Stimulated activated CD8-positive, alpha-beta memory T cell treated with anti-CD3 and anti-CD28 coated beads, Interleukin-4, amount 100 ng/mL, for 1 hour (primary cell): ENCODE measurements at places on chromosomes 7 and 10.

GRCh38 chr10:23106331-23107072, 11.1 kb downstream of the MSRB2 start:
- DNase-seq: no peak

- DNase-seq: no peak
Measured at GRCh38 chr7:23284871-23285270, 14.3 kb upstream of the MALSU1 start.

DNA sequence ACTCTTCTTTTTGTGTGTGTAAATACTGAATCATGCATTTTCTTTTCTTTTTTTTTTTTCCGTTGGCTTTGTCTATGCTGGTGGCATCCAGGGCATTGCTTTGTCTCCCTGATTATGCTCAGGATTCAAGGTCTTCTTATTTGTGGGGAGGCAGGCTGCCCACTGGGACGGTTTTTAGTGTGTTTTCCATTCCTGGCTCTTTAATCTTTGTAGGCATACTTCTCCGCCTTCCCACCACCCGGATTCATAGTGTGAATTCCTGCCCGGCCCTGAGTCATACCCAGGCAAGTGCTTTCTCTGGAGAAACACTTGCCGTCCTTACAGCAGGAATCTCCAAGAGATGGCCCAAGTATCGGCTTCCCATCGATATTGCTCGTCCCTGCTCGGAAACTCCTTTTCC, 5.2 kb downstream of the ZNF655 start:
- no peak for DNase-seq

GRCh38 chr7:114104035-114104434, 185.2 kb upstream of the PPP1R3A start:
- DNase-seq: no peak

DNA sequence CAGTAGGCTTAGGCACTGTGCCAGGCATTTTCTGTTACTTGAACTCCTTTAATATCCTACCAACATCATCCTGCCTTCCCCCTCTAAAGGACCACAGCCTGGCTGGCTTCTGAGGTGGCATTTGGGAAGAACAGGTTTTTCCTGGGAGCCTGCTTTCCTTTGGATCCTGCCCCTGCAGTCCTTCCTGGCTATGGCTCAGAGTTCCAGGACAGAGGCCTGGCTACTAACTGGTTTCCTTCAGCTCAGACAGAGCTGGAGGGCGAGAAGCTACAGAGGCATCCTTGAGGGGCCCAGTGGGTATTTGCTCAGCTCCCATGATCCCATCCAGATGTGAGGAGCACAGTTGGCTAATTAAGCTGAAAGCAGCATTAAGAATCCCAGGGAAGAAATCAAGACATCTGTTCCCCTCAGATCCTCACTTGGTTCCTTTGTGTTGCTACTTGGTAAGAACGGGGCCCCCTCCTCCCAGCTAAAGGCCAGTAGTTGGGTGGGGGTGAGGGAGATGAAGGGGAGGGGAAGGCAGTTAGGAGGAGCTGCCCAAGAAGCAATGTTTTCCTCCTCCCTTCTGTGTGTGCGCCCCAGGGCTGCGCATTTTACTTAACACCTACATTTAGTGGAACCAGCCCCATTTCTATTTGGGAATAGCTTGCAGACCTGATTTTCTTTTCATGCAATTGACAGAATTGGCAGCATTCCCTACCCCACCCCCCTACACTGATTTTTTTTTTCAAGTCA, 142.6 kb upstream of the SORCS3 start:
- DNase-seq: no peak

DNA sequence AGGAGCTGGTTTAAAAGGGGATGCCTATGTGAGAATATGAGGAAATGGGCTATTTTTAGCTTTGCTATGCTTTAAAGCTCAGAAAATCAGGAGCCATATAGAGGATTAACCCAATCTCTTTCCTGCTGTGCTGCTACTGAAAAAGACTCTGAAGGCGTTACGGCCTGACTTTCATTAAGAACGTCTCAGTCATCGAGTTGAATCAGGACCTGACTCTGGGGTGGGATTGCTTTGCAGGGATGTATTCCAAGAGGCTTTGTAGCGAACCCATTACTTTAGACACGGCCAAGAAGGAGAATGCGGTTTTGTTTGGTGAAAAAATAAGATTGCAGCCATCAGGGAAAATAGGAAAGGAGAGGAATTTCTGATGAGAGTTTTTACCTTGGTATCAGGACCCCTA, 426.9 kb downstream of the CCSER2 start:
- DNase-seq: no peak

DNA sequence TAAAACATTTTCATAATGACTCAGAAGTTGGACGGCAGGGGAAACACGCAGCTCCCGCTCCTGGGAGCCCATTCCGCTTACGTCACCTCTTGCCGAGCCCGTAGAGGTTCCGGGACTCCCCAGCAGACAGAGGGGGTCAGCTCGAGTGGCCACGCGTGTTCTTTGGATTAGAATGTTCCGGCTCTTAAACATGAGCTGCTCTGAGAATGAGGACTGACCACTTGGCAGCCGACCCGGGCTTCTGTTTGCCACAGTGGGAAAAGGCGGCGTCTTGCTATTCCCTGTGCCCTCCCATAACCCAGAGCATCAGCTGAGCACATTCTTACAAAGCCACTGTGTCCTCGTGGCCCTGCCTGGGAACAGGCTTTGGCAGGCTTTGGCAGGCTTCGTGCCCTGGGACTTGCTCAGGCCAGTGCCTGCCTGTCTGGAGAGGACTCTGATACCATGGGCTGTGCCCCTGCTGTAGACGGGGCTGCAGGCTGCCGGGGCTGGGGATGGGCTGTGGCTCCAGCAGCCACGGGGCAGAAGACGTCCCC, 40.1 kb downstream of the PFKP start:
- no peak for DNase-seq

- no peak for DNase-seq
Measured at GRCh38 chr7:23115991-23116390, 10.4 kb downstream of the KLHL7 start.

- DNase-seq: no peak
Measured at GRCh38 chr10:32376771-32377170, 29.8 kb upstream of the EPC1 start.

DNA sequence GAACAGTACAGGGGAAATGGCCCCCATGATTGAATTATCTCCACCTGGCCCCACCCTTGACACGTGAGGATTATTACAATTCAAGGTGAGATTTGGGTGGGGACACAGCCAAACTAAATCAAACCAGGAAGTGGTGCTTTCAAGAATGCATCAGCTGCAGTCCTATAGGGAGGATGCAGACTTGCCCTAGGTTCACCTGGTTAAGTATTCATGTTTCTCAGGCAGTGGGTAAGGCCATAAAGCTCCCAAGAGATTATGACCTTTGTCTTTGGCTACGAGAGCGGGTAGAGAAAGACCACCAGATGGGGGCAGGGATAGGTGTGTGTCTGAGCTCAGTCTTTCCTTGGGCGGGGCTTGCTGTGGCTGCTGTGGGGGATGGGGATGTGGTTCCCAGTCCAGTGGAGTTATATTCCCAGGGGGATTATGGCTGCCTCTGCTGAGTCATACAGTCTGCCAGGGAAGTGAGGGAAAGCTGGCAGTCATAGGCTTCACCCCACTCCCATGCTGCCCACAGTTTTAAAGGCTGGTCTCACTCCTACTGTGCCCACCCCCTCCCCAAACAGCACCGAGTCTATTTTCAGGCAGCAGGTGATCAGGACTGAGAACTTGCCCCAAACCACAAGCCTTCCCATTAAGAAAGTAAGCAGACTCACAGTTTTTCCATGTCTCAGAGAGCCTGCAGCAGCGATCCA, 8.4 kb upstream of the R3HCC1L start:
- DNase-seq: no peak

- DNase-seq: no peak
Measured at GRCh38 chr7:85509476-85509875, 322.6 kb upstream of the SEMA3D start.

GRCh38 chr10:114565066-114565465, 93.0 kb downstream of the ABLIM1 start:
- no peak for DNase-seq

DNA sequence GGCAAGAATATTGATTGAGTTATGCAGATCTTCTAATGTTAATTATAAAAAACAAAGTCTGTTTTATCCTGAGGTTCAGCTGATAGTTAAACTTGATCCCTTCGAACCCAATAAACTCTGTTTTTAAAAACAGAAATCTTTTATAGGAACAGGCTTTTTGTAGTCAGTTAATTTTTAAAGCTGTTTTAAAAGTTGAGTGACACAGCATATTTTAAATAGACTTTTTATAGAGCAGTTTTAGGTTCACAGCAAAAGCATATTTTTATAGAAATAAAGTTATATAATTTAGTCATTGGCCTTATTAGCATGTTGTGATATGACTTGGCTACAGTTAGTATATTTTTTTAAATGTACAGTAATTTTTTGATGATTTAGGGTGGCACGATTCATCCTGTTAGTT, 11.1 kb downstream of the FOXK1 start:
- no peak for DNase-seq

DNA sequence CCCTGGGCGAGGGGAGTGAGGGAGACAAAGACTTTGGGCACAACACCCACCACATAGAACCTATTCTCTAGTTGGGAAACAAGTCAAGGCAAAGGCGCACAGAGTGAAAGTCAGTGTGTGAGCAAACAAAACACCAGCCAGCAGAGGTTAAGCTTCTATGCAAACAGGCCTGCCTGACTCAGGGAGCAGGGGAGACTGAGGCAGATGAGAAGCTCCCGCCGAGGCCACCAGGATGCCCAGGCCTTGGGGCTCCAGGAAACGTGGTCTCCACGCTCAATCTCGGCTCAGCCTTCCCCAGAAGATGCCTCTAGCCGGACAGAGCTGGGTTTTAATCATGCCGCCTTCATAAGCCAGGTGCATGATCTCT, 74.1 kb upstream of the KCNMA1 start:
- no peak for DNase-seq

DNA sequence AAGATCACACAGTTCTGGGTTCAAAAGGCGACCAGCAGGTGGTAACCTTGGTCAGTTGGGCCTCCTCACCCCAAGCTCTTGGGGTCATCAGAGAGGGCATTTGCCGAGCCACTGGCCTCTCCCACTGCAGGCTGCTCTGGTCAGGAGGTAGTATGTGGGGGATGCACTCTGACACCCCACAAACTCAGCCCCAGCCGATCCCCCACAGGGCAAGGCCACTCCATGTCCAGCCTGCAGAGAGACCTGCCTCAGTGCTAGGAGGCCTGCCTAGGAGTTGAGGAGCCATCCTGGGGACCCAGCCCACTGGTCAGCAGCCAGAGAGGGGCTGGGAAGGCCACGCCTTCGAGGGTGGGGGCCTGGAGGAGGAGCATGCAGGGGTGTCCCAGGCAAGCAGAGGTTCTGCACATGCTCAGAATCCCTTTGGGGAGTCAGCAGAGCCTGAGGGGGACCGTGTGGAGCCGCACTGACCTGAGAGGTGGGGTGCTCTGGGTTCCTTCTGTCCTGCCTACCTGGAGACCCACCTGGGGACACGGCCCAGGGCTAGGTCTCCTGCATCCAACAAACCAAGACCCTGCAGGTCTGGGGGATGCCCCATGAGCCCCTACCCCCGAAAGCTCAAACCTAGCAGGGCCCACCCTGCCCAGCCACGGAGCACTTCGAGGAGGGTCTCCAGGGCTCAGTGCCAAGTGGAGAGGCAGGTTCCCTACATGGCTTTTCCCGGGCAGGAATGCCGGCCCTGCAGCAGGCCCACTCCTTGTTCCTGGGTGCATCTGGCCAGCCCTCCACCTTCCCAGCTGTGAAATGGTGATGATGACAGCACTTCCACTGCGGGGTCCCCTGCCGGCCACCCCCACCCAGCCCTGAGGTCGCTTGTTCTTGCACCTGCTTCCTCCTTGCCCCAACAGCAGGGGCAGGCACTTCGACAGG, 58.5 kb downstream of the RASGEF1A start:
- no peak for DNase-seq

- DNase-seq: no peak
Measured at GRCh38 chr7:101231644-101232043, 6.0 kb downstream of the CLDN15 start.

DNA sequence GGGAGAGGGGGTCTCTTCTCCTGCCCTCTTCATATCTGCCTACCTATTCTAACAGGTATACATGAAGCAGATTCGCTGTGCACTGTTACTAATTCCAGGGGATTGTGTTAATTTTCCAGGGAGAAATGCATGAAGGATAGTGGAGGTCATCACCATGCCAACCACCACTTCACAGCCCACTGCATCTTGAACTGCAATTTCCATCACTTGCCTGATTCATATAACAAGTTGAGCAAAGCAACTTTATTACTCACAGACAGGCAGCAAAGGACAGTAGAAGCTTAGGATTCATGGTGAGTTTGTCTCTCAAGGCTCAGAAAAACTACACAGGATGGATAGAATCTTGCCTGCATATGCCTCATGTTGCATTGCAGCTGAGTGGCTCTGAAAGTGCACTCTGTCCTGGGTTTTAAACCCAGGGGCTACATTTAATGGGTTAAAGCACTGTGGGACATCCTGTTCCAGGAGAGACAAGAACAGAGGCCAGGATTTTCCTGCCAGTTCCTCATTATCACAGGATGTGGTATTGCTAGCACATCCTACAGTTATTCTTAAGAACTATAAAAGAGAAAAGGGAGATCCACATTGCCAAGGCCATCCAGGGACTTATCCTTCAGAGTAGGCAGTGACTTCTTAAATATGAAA, 136.9 kb upstream of the PRSS1 start:
- no peak for DNase-seq

DNA sequence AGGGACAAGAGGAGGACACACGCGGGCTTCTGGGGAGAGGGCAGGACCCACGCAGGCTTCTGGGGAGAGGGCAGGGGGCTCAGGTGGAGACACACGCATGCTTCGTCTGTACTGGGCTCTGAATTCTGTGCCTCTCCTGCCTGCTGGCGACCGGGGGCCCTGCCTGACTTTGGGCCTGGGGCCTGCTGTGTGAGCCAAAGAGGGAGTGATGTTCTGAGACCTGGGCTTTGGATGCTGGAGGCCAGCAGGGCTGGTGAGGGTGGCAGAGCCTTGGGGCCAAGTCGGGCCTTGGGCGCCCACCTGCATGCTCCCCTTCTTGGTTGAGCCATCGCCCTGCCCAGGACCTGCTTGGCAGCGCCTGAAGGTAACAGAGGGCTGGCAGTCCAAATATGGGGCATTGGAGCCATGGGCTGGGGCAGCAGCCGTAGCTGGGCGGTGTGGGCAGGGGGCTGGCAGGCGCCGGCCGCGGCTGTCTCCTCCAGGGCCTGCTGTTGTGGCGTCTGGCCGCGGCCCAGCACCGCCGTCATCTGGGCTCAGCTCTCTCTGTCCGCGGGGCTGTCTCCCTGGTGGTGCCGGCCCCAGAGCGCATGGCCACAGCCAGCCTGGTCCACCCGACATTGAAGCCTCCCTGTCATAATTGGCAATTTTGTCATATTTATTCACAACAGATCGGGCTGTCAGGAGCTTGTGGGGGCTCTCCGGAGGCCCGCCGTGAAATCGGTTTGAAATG, 78.9 kb downstream of the UNCX start:
- no peak for DNase-seq

- DNase-seq: no peak
Measured at GRCh38 chr10:11787846-11788245, 35.3 kb upstream of the PROSER2 start.

GRCh38 chr10:60508831-60509230, 119.2 kb upstream of the ANK3 start:
- no peak for DNase-seq

DNA sequence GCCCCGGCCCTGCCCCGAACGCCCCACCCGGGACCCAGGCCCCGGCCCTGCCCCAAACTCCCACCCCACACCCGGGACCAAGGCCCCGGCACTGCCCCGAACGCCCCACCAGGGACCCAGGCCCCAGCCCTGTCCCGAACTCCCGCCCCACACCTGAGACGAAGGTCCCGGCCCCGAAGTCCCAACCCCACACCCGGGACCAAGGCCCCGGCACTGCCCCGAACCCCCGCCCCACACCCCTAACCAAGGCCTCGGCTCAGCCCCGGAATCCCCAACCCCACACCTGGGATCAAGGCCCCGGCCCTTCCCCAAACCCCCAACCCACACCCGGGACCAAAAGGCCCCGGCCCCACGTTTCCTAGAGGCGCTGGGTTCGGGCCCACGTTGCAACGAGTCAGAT, 1.1 kb upstream of the LARP4B start:
- DNase-seq: no peak
